Activated naive CD4-positive, alpha-beta T cell (primary cell): ENCODE measurements at places on chromosomes 3 and 15.

- DNase-seq, result no peak
Measured at GRCh38 chr3:76585794-76586392, 454.0 kb upstream of the ROBO2 start.

DNA sequence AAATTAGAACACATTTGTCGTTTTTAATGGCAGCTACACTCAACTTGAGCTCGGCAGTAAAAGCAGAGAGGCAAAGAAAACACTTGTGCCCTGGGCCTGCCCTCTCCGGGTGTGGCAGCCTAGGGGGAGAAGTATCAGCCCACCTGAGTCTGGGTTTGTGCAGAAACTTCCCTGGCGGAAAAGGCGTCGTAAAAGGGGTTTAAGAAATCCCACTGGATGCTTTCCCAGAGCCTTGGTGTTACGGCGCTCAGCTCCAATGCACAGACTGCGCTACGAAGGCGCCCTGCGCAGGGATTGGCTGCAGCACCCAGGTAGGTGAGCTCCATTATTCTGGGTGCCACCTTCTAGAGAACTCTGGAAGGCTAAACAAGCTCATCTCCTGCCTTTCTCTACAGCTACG, 461.5 kb upstream of the NR2F2 start:
- no peak for DNase-seq

GRCh38 chr15:62057341-62057980, 2.8 kb downstream of the VPS13C start:
- no peak for DNase-seq

GRCh38 chr3:170046269-170047132, 8.7 kb downstream of the GPR160 start:
- no peak for DNase-seq

- DNase-seq, result no peak
Measured at GRCh38 chr3:149547954-149548668, 73.6 kb downstream of the TM4SF4 start.

GRCh38 chr15:101537483-101538080, 48.1 kb upstream of the PCSK6 start:
- no peak for DNase-seq

DNA sequence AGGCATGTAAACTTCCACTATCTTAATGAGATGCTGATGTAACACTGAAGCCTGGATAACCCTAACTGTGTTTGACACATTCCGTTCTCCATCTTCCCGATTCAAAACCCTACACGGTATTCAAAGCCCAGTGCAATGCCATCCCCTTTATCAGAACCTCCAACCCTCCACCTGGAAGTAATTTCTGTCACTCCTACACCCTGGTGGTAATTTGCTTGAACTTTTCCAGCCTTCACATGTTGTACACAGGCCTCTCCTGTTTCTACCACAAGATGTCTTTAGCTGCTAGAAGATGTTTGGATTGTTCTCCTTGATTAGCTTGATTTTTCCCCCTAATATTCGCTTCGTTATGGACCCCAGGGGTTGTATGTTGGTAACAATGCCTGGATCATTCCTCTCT, 208.9 kb downstream of the CHST2 start:
- no peak for DNase-seq

GRCh38 chr15:77496715-77497109, 76.0 kb downstream of the HMG20A start:
- DNase-seq, result peak; percentile 59
